ENCODE measurements at places on chromosomes 3 and 15.

DNA sequence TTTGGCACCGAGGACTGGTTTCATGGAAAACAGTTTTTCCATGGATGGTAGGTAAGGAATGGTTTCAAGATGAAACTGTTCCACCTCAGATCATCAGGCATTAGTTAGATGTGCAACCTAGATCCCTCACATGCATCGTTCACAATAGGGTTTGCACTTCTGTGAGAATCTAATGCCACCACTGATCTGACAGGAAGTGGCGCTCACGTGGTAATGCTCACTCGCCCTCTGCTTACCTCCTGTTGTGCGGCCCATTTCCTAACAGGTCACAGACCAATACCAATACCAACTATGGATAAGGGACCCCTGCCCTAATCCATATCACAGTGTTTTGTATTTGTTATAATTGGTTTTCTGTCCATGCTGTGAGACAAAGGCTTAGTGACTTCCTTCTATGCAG is 58.9 kb downstream of the SLMAP start:
- peaks cover 30% of the 10 kb centered on the region for H3K4me1 ChIP-seq
- H3K27ac ChIP-seq = no peak overlapping the region
- H3K4me3 ChIP-seq = no peak overlapping the region
- no peaks in the 10 kb centered on the region for H3K27me3 ChIP-seq
- peaks cover 8% of the 10 kb centered on the region for H3K36me3 ChIP-seq

DNA sequence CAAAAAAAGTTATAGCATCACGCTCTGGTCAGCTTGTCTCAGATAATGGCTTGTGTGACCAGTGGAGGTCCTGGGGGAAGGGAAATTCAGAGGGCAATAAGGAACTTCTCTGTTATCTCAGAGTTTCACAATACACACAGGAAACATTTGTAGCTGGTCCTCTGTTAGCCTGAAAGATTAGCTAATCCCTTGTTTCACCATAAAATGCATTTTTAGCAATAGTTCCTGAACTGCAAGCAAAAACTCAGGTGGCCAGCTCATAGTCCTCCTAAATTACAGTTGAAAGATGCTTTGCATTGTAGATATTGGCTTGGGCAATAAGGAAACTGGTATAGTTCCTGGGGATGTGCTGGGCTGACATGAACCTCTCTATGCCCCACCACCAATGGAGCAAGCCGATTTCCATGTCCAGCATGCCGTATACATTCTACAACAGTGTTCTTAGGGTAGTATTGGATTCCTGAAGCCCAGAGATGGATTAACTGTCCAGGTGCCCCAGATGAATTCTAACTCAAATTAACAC is 141.5 kb upstream of the TBL1XR1 start:
- H3K4me1 ChIP-seq = peaks cover 41% of the 10 kb centered on the region
- no peaks in the 10 kb centered on the region for H3K27me3 ChIP-seq
- H3K27ac ChIP-seq = no peak overlapping the region
- no peak for DNase-seq

DNA sequence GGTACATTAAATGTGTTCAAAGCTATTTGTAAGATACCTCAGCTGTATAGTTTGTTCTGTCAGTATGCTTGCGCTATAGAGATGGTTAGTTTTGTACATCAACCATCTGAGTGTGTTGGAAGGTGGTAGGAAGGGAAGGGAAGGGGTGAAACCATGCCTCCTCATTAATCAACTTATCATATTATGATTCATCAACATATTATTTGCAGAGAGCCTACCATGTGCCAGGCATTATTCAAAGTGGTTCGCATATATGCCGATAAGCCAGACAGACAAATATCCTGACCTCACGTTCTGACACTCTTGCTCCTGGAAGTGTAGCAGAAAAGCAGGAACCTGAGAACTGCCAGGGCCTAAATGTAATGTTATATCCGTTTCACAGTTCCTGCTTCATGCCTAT is 248.1 kb upstream of the NR2E3 start:
- H3K27me3 ChIP-seq = no peaks in the 10 kb centered on the region
- H3K36me3 ChIP-seq = peaks cover 7% of the 10 kb centered on the region
- H3K27ac ChIP-seq = no peak overlapping the region
- peaks cover 30% of the 10 kb centered on the region for H3K4me1 ChIP-seq
- H3K4me3 ChIP-seq = no peak overlapping the region

GRCh38 chr3:128107834-128108233 is 15.8 kb downstream of the RUVBL1 start:
- DNase-seq = no peak
- H3K4me1 ChIP-seq = peaks cover 28% of the 10 kb centered on the region
- peak overlapping the region; percentile 36 for H3K27ac ChIP-seq
- no peak overlapping the region for H3K4me3 ChIP-seq
- H3K27me3 ChIP-seq = no peaks in the 10 kb centered on the region
- peaks cover 38% of the 10 kb centered on the region for H3K36me3 ChIP-seq

GRCh38 chr15:56353740-56354139 is 11.5 kb upstream of the TEX9 start:
- no peak overlapping the region for H3K4me3 ChIP-seq
- H3K36me3 ChIP-seq = no peaks in the 10 kb centered on the region
- H3K27me3 ChIP-seq = no peaks in the 10 kb centered on the region
- H3K27ac ChIP-seq = no peak overlapping the region
- H3K4me1 ChIP-seq = no peaks in the 10 kb centered on the region

DNA sequence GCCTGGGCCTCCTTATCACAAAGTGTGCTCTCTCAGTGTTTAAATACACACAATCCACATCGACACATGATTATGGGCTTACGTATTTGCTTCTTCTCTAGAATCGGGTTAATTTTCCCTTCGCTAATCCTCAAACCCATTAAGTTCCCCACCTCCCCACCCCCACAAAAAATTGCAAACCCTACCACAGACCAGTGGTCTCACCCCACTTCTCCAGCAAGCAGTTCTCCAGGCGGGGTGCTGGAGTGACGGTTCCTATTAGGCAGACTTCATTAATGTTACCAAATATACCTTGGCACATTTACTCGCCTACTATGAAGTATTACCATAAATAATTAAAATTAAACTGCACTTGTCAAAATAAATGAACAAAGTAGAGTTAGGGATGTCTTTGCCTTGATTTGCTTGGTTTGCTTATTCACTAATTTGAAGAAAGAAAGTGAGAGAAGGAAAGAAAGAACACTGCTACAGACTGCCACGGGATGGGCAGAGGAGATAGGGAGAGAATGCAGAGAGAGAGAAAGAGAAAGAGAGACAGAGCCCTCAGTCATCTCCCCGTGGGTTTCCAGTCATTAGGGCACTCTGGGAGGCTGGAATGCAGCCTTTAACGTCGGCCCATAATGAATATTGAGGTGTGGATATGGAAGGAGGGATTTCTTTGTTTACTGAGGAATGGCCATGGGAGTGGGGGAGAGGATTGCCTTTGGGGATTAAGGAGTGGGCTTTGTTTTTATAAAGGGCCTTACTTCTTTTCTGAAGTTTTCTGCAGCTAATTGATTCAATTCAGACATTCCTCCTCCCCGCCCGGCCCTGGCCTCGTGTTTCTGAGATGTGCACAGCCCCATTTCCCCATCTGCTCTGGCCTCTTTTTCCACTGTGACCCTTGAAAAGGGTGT is 39.7 kb upstream of the POLG start:
- H3K4me1 ChIP-seq = peaks cover 13% of the 10 kb centered on the region
- no peak for DNase-seq
- no peak overlapping the region for H3K4me3 ChIP-seq
- peaks cover 93% of the 10 kb centered on the region for H3K27me3 ChIP-seq
